ENCODE measurements at places on chromosomes 7 and 10.

GRCh38 chr7:150954201-150954985 lies 23.7 kb downstream of the KCNH2 start:
- DNase-seq, result no peak

DNA sequence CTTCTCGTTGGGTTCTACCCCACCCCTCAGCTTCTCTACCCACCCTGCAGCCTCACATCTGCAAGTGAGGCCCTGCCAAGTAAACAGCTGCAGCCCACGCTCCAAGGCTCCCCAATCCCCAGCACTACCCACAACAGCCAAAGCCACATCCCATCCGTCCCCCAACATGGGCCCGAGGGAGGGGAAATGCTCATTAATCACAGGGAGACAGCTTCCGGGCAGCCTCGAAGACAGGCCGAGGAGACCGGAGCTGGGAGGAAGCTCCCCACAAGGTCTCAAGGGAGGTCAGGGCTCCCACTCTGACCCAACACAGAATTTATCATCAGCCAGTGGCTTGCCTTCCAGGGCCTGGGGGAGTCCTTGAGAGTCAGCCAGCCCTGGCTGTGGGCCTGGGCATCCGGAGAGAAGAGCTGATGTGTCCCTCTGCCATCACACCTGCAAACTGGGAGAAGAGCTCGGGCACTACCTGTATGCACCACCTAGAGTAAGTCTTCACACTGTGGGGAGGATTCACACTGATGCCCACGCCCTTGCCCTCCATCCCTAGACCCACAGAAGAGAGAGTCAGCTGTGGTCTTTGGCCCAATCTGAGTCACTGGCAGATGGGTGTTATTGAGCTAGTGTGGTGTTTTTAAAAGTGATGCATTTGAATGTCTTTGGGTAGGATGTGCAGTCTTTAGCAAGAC lies 115.5 kb upstream of the ZMIZ1 start:
- DNase-seq, result no peak

DNA sequence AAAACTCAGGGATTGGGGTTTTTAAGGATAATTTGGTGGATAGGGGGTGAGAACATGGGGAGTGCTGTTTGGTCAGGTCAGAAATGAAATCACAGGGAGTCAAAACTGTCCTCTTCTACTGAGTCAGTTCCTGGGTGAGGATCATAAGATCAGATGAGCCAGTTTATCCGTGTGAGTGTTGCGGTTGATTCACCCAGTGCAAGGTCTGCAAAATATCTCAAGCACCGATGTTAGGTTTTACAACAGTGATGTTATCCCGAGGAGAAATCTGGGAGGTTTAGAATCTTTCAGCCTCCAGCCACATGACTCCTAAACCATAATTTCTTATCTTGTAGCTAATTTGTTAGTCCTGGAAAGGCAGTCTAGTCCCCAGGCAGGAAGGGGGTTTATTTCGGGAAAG lies 31.7 kb upstream of the AGR2 start:
- no peak for DNase-seq

GRCh38 chr7:129388333-129389098 lies 45.7 kb upstream of the STRIP2 start:
- no peak for DNase-seq

- DNase-seq, result no peak
Measured at GRCh38 chr10:16117305-16117695, 257.0 kb upstream of the MINDY3 start.

DNA sequence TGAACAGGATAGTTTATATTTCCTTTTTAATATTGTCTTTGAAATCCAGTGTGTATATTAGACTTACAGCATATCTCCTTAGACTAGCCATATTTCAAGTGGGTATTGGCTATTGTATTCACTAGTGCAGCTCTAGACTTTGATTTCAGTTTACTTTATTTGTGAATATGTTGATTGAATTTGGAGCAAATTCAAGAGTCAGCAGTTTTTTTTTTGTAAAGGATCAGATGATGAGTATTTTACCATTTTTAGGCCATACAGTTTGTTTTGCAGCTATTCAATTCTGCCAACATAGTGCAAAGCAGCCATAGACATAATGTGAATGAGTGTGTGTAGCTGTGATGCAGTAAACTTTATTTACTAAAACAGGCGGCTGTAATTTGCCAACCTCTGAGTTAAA lies 4.6 kb downstream of the STK31 start:
- no peak for DNase-seq

DNA sequence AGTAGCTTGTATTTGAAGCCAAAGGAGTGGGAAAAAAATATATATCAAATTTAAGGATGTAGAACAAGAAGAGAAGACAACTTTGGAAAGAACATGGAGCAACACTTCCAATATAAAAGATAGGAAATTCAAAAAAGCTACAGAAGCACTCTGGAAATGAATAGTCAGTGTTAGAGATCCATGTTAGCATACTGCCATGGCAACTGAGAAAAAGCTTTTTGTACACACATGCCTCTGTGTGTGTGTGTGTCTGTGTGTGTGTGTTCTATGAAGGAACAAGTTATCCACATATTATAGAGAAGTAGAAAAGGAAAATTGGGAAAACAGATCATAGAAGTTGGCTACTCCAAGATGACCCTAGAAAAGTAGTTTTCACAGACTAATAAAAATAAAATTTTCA lies 96.3 kb downstream of the LRRTM3 start:
- no peak for DNase-seq

DNA sequence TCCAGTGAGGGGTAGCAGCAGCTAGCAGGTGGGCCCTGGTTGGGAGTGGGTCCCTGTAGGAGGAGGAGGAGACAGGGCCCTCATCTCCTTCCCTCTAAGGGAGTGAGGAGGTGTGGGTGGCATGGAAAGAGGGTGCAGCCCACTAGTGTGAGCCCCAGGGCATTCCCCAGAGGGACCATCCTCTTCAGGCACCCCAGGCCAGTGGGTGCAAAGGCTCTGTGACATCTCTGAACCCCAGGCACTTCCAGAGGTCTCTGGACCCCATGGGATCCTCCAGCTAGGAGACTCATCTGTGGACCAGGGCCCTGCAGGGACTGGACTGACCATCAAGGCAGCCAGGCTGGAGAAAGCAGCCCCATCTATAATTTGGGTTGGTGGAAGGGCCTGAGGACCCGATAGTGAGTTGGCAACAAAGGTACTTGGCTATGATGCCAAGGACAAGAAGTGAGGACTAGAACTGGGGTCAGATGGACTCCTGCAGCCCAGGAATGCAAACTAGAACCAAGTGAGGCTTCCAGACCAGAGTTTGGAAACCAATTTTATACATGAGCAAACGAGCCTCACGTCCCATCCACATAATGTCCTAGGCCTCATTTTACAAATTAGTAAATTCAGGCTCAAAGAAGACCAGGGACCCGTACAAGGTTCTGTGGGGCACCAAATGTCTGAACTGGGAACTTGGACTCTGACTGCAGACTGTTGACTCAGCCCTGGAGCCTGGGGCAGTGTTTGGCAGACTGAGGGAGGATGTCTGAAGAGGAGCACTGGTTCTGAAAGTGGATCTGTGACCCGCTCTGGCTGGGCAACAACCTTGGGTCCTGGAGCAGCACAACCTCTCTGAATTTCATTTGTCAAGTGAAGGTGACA lies 1.4 kb upstream of the VSTM4 start:
- no peak for DNase-seq

DNA sequence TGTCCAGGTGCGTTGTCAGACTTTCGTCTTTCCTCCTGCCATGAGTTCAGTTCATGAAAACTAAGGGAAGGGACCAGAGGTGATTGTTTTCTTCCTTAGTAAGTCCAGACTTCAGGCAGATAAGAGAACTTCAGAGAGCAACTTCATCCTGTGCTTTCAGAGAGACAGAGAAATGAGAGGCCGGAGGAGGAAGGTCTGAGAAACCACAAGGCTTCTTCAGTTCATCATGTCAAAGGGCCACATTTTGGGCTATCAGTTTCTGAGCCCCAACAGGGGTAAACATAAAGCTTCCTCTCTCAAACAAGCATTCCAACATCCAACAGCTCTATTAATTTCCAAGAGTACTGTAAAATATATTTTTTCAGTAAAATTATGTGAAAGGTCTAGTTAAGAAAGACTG lies 668.4 kb upstream of the NRP1 start:
- no peak for DNase-seq

GRCh38 chr7:108492742-108493141 lies 33.2 kb downstream of the PNPLA8 start:
- no peak for DNase-seq

- no peak for DNase-seq
Measured at GRCh38 chr7:69947998-69948397, 349.7 kb downstream of the AUTS2 start.

DNA sequence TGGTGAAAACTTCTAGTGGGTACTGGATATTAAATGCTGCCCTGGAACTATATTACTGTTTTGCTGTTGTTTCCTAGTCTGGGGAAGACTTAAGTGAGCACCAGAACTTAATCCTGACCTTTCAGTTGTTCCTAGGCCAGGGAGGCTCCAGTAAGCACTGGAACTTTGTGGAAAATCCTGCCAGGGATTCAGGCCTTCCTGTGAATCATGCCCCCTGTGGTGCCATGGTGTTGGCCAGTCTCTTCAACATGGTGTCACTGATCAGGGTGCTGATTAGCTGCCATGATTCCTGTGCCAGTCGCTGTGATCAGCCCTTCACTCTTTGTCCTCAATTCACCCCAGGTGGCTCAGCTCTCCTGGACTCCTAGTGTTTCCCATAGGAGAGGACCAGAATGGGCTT lies 8.5 kb upstream of the AOAH start:
- no peak for DNase-seq

DNA sequence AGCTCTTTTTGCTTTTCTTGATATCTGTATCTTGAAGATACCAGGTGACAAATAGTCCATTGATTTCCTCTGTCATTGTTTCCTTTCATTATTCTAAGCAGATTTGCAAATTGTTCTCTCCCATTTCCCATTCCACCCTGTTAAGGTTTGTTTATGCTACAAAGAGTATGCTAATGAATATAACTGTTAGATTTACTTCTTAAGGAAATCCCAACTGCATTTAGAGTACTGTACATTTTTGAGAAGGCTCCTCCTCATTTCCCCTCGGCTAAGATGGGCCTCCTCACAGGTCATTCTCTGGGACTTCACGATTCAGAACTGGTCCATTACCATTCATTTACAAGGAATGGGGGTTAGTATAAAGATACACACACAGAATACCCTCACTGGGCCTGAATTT lies 15.6 kb downstream of the AUTS2 start:
- DNase-seq, result no peak

GRCh38 chr7:30072735-30073134 lies 44.5 kb downstream of the PLEKHA8 start:
- no peak for DNase-seq

DNA sequence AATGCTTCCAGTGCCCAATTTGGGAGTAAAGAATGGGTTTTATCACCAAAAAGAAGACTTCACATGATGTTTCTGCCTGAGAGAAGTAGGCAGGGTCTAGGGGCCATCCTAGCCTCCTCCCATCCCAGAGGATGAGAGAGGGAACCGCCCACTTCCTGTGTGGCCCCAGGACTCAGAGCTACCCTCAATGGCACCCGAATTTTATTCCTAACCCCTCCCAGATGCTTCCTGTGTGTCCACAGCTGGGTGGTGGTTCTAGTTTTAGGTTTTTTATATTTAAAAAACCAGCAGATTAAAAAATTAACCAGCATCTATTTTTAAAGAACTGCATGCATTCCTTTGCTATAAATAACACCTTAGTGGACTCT lies 583.5 kb downstream of the PTPRN2 start:
- DNase-seq, result no peak

- no peak for DNase-seq
Measured at GRCh38 chr7:90207956-90208355, 3.6 kb upstream of the STEAP2 start.

DNA sequence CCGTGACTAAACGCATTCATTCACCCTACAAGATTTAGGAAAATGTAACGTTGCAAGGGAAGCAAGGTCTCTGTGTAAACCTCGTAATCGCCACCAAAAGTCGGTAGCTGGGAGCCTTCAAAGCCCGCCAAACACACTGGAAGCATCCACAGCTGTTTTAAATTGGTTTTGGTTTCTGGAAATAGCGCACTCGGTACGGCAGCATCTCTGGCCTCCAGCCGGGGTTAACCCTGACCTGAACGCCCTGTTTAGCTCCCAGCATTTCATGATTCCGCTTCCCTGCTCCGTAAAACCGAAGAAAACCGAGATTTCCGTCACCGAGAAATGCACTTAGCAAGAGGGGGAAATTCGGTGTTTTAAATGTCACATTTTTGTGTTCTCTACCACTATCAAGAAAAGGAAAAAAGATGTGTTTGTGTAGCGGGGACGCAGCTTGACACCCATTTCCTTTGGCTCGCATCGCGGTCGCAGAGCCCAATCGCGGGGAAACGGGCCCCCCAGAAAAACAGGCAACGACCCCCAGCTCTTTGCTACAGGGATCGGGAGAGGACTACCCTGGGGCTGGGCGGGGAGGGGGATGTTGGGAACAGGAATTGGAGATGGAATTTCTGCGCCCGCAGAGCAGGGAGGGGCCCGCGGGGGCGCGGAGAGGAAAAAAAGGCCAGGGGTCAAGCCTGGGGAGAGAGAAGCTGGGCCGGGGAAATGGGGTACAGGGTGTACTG lies 646 bp downstream of the SGCE start:
- no peak for DNase-seq

GRCh38 chr7:15628876-15629275 lies 57.6 kb downstream of the MEOX2 start:
- no peak for DNase-seq

GRCh38 chr7:72577107-72577506 lies 165.0 kb upstream of the CALN1 start:
- DNase-seq, result no peak

- DNase-seq, result peak; percentile 10
Measured at GRCh38 chr7:148911626-148912025, 27.5 kb upstream of the EZH2 start.

DNA sequence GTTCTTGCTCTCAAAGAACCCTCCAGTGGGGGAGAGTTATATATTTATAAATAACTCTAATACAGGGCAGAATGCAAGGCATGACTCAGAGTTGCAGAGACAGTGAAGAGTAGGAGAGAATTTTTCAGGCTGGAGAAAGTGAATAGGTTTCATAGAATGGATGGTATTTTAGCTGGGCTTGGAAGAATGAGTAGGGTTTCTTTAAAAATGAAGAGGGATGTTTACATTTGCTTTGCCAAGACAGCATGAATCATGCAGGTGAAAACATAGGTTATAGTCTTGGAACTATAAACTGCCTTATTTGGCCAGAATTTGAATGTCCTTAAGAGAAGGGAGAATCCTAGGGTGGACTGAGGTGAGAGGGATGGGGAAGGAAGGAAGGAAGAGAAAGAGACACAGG lies 124.8 kb downstream of the CPED1 start:
- DNase-seq, result no peak
